Bronchial epithelial cell (primary cell): ENCODE measurements at places on chromosomes 4 and X.

GRCh38 chr4:81666491-81666890 is 194.8 kb upstream of the RASGEF1B start:
- no peak for DNase-seq

GRCh38 chrX:108020631-108021030 is 24.2 kb upstream of the VSIG1 start:
- DNase-seq, result no peak

DNA sequence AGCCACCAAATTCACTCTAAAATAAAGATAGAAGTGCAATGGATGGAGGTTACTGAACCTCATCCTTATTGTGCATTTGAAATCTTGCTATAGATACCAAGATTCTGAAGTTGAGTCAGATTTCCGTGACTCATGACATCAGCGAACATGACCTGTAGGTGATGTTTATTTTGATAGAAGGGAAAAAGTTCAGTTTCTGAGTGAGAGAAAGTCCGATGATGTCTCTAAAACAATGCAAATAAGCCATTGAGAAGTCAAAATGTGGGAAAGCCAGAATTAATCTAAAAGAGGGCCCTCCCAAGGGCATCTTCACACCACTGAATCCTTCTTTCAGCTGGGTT is 20.0 kb downstream of the PHOX2B start:
- DNase-seq, result peak; percentile 31

- no peak for DNase-seq
Observed at GRCh38 chr4:101218346-101218745, 129.0 kb downstream of the PPP3CA start.

GRCh38 chrX:143632625-143633410 is 3.1 kb downstream of the SLITRK4 start:
- no peak for DNase-seq

DNA sequence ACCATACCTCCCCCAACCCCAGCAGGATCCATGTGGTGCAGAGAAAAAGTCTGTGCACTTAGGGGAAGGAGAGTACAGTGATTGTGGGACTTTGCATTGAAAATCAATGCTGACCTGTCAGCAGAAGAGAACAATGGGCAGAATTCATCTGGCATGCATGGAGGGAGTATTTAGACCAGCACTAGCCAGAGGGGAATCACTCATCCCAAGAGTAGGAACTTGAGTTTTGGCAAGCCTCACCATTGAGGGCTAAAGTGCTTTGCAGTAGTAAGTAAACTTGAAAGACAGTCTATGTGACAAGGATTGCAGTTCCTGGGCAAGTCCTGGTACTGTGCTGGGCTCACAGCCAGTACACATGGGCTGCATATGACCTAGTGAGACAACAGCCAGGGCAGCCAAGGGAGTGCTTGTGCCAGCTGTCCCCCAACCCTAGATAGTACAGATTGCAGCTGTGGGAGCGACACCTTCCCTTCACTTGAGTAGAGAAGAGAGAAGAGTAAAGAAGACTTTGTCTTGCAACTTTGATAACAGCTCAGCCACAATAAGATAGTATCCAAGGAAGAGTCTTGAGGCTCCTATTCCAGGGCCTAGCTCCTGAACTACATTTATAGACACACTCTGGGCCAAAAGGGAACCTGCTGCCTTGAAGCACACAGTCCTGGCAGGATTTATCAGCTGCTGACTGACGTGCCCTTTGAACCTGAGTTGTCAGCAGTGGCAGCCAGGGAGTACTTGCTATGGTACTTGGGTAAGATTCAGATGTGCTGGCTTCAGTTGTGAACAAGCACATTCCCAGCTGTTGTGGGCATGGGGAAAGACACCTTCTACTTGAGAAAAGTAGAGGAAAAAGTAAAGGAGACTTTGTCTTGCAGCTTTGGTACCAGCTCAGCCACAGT is 48.7 kb downstream of the HDX start:
- DNase-seq, result no peak

DNA sequence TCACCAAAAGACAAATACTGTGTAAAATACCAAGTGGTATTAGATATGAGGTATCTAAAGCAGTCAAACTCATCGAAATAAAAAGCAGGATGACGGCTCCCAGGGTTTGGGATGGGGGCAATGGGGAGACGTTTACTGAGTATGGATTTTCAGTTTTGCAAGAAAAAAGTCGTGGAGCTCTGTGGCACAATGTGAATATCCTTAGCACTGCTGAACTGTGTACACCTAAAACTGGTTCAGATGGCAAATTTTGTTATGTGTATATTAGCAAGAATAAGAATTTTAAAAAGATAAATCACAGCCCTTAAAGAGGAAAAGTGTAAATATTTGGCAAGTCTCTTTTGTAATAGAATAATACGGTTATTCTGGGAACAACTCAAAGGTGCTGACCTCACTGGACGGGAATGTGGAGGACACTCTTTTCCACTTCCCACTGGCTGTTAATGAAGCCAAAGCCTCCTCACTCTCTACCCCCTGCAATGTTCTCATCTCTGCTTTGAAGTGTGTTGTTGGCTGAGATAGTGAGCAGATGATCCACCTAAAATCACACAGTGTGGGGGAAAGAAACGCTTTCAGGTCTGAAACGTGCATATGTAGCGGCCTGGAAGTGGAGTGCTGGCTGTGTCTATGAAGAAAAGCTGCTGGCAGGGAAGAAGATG is 49.2 kb downstream of the SEL1L3 start:
- DNase-seq, result peak; percentile 58

- no peak for DNase-seq
Observed at GRCh38 chr4:155094201-155094820, 114.1 kb upstream of the NPY2R start.

- DNase-seq, result peak; percentile 42
Observed at GRCh38 chr4:78612398-78613178, 61.0 kb downstream of the ANXA3 start.

DNA sequence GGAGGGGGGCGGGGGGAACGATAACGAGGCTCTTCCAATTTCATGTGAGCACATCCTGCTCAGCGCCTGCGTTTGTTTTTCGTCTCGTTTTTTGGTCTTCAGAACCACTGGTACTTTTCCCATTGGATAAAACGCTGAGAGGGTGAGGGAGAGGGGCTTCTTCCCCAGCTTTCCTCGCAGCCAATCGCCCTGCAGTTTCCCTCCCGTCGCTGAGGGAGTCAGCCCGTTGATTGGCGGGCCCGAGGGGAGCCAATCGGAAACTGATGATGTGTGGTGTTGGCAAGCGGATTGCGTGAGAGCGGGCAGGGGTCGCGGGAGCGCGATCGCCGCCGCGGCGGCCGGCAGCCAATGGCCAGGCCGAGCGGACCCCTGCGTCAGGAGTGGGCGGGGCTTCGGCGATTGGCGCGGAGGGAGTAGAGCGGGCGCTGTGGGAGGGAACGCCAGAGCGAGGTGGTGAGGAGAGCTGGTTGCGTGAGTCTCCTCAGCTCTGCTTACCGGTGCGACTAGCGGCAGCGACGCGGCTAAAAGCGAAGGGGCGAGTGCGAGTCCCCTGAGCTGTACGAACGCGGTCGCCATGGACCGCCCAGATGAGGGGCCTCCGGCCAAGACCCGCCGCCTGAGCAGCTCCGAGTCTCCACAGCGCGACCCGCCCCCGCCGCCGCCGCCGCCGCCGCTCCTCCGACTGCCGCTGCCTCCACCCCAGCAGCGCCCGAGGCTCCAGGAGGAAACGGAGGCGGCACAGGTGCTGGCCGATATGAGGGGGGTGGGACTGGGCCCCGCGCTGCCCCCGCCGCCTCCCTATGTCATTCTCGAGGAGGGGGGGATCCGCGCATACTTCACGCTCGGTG is at the start of gene TSPYL2:
TSPYL2 (plus strand) TSS at position 443 of the 848 bp plus-strand sequence; CDS start at position 575, 132 bp downstream.
- DNase-seq, result peak; percentile 85

DNA sequence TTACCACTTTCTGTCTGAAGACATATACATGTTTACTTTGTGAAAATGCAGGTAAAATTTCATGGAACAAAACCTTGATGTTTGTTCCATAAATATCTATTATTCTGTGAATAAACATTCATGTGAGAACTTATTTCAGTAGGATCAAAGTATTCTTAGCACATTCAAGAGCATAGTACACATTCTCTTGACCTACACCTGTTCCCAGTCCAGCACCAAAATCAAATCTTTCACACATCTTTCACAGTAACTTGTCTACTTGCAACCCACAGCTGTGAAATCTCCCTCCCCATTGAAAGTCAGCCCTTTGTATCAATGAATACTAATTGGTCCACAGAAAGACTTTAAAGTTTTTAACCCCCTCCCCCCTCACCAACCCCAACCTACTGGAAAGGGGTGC is 283.2 kb downstream of the GPC3 start:
- DNase-seq, result no peak

GRCh38 chrX:323721-324628 is 5.4 kb upstream of the GTPBP6 start:
- peak; percentile 76 for DNase-seq

GRCh38 chr4:38865445-38865844 is 2.2 kb upstream of the FAM114A1 start:
- no peak for DNase-seq

DNA sequence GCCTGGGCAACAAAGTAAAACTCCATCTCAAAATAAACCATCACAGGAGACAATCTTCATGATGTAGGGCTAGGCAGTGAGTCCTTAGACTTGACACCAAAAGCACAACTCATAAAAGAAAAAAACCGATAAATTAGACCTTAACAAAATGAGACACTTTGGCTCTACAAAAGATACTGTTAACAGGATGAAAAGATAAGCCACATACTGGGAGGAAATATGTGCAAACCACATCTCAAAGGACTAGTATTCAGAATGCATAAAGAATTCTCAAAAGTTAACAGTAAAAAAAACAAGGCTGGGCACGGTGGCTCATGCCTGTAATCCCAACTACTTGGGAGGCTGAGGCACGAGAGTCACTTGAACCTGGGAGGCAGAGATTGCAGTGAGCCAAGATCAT is 13.2 kb downstream of the EFHC2 start:
- DNase-seq, result no peak

- DNase-seq, result no peak
Observed at GRCh38 chr4:4881432-4881831, 22.0 kb downstream of the MSX1 start.

GRCh38 chrX:68072041-68072440 is 361.3 kb downstream of the OPHN1 start:
- peak; percentile 43 for DNase-seq

- no peak for DNase-seq
Observed at GRCh38 chr4:18242919-18243693, 221.6 kb upstream of the LCORL start.

DNA sequence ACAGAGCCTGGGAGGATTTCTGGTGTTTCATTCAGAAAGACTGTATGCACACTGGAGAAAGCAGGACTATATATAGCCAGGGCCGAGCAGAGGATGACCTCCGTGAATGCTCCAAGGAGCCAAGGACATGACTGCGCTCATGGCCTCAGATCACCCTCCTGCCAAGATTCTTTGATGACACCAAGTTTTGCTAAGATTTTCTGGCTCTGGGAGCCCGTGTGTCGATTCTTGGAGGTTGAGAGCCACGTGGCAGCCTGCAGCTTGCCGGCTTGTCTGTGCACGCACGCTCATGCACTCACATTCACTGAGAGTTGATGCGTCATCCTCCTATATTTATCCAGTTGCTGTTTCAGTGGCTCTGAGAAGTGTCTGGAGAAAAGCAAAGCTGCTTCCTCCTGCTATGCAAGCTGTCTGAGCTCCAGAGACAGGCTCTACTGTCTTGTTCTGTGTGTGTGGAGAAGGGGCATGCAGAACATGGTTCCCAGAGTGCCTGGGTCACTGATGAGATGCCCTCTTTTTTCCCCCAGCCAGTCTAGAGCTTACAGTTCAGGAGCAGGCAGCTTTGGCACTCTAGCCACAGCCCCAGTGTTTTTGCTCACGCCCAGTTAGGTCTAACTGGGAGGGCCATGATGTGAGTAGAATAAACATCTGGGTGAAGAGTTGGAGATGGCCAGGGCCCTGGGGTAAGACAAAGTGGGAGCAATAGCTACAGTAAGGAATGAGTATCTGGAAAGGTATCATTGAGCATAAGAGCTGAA is 64.9 kb upstream of the SCOC start:
- DNase-seq, result peak; percentile 96

DNA sequence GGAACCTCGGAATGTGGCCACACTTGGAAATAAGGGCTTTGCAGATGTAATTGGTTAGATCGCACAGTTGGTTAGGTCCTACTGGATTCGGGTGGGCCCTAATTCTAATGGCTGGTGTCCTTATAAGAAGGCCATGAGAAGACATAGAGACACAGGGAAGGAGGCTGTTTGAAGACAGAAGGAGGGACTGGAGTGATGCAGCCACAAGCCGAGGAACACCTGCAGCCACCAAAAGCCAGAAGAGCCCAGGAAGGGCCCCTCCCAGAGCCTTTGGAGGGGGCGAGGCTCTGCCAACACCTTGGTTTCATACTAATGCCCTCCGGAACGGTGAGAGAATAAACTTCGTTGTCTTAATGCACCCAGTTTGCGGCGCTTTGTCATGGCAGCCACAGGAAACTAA is 47.0 kb downstream of the EVC start:
- DNase-seq, result no peak

DNA sequence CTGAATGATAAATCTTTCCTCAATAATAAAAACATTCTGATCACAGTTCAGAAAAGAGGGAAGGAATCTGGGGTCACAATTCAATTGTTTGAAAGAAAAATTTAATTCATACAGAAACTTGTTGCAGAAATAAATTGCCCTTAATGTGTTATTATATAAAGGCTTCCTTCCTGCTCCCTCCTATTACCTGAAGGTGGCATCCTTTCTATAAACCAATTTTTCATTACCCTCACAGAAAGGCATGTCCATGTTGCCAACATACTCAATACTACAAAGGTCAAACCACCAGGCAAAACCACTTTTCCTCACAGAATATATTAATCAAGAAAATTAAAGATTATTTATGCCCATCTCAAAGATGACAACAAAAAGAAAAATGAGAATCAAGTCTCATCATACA is 194.3 kb upstream of the CT83 start:
- DNase-seq, result no peak

- no peak for DNase-seq
Observed at GRCh38 chrX:39440799-39441284, 639.6 kb downstream of the MID1IP1 start.

DNA sequence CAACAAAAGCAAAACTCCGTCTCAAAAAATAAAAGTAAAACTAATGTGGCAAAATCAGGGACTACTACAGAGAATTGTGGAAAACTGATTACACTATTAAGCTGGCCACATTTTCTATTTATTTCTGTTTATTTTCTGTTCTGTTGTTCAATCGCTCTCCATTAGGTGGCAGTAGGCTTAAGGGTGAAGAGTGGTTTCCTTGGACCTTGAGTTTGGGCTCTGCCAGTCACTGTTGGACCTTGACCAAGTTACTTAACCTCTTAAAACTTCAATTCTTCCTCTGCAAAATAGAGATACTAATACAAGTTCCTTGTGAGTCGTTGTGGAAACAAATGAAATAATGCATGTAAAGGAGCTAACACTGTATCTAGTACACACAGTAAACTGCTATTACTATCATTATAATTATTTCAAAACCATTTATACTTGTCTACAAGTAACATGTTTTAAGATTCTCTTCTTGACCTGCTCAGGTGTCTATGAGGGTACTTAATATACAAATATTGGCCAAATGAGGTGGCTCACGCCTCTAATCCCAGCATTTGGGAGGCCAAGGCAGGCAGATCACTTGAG is 15.2 kb downstream of the HSD17B11 start:
- DNase-seq, result peak; percentile 53

DNA sequence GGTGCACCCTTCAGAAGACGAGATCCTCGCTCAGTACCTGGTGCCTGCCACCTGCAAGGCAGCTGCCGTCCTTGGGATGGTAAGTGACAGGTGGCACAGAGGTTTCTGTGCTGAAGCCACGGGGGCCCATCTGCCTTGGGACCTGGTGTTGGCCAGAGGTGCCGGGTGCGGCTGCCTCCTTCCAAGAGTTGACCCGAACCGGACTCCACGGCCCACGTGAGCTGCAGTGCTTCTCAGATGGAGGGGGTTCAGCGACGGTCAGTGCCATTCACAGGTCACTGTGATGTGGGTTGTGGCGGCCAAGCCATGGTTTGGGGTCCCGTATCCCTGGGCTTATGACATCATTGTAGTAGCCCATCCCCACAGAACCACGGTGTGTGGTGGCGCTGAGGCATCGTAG is 19.0 kb upstream of the MSANTD1 start:
- DNase-seq, result no peak
